ENCODE measurements at places on chromosomes 13 and 19.
A peak's percentile ranks its signal among the peaks of the same experiment; 100 is the strongest.

DNA sequence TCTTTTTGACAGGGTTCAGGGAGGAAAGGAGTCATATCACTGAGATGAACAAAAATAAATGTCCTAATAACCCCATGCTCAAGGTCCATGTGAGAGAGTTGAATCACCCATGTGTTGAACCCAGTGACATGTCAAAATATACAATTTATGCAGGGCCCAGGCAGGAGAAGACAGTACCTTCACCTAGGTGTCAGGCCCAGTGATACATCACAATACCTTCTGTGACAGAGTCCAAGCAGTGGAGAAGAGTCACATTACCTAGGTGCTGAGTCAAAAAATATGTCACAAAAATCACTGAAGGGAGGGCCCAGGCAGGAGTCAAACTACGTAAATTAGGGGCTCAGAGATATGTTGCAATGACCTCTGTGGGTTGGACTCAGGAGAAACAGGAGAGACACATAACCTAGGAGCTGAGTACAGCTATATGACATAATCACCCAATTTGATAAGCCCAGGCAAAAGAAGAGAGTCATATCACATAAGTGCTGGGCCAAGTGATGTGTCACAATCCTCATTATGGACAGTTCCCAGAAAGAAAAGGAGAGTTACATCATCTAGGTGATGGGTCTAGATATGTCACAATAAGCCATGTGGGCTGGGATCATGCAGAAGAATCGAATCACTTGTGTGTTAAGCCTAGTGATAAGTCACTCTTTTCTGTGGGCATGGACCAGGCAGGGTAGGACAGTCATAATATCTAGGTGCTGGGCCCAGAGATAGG, 13.8 kb upstream of the ZNF724 start:
- DNase-seq, result no peak

DNA sequence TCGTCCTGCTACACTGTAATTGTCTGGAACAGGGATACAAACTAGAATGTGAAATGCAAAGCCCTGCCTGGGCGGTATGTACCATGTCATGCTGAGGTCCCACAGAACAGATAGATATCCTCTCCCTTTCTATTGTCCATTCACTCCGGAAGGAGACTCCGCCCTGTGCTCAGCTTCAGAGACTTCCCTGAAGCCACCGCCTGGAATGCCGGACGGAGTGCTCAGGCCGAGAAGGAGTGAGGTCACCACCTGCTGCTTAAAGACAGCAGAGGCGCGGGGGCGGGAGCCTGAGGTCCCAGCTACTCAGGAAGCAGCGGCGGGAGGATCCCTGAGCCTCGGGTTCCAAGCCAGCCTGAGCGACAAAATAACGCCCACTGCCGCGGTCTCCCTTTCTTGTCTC, 890 bp upstream of the ZNF611 start:
- peak; percentile 83 for DNase-seq

- no peak for DNase-seq
Measured at GRCh38 chr13:74990992-74991391, 491.0 kb downstream of the TBC1D4 start.

DNA sequence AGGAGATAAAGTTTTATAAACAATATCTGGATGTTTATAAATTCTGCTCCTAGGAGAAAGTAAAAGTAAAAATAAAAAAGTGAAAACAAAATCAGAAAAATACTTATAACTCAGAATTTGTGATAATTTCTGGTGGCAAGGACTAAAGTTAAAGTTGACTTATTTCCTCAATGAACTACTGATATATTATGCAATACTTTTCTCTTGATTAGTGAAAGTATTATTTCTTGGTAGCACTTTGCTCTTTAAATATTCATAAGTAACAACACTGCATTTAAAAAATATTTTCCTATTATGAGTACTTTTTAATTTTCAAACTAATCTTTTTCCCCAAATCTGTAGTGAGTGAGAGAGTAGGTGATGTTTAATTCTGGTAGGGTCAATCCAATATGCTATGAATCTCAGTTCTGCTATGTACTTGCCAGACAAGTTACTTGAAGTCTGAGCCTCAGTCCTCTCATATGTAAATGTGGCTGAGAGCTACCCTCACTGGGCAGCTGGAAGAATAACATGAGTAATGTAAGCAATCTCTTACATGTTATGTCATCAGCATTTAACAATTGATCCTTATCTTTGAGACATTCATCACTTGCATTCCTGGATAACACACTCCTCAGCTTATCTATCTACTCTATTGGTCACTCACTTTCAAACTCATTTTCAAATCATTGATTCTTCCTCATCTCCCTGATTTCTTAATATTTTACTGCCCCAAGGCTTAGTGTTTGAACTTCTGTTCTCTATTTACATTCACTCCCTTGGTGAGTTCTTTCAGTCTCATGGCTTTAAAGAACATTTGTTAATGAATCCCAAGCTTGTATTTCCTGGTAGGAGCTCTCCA, 239.0 kb downstream of the RGCC start:
- peak; percentile 81 for DNase-seq

- DNase-seq, result no peak
Measured at GRCh38 chr19:56423276-56423984, 19.3 kb downstream of the ZNF583 start.

- DNase-seq, result no peak
Measured at GRCh38 chr19:17081672-17082630, 6.4 kb downstream of the MYO9B start.

DNA sequence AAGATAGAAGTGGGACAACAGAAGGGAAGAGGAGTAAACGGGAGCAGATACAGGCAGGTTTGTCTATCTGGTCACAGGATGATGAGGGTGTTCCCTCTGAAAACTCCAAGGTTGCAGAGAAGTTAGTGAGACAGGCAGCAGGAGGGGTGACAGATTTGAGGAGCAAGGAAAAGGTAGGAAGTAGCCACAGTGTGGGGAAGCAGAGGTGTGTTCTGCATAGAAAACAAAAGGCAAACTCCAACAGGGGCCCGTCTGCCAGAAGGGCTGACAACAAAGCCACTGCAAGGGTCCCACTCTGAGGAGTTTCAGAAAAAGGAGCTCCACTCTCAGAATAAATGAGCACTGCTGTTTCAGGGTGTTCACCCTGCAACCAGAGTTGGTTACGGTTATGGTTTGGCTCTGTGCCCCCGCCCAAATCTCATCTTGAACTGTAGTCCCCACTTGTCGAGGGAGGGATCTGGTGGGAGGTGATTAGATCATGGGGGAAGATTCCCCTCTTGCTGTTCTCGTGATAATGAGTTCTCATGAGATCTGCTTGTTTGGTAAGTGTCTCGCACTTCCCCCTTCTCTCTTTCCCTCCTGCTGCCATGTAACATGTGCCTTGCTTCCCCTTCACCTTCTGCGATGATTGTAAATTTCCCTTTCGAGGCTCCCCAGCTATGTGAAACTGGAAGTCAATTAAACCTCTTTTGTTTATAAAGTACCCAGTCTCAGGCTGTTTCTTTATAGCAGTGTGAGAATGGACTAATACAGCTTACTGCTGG, 32.1 kb downstream of the SMAD9 start:
- DNase-seq, result no peak

DNA sequence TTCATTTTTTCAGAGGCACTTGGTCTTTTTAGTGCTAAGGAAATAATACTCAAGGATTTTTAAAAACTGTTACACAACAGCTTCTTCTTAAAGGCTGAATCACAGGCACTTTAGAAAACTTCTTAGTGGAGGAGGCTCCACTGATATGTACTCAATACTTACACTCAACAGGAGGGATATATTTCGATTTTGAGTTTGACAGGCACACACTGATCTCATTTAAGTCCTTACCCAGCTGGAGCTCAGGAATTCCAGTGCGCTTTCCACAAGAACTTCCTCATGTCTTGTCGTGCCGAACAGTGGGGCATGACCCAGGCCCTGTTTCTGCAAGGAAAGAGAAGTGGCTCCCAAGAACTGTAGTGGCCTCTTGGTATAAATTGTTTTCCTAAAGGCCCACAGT, 103.8 kb downstream of the RGCC start:
- DNase-seq, result no peak

DNA sequence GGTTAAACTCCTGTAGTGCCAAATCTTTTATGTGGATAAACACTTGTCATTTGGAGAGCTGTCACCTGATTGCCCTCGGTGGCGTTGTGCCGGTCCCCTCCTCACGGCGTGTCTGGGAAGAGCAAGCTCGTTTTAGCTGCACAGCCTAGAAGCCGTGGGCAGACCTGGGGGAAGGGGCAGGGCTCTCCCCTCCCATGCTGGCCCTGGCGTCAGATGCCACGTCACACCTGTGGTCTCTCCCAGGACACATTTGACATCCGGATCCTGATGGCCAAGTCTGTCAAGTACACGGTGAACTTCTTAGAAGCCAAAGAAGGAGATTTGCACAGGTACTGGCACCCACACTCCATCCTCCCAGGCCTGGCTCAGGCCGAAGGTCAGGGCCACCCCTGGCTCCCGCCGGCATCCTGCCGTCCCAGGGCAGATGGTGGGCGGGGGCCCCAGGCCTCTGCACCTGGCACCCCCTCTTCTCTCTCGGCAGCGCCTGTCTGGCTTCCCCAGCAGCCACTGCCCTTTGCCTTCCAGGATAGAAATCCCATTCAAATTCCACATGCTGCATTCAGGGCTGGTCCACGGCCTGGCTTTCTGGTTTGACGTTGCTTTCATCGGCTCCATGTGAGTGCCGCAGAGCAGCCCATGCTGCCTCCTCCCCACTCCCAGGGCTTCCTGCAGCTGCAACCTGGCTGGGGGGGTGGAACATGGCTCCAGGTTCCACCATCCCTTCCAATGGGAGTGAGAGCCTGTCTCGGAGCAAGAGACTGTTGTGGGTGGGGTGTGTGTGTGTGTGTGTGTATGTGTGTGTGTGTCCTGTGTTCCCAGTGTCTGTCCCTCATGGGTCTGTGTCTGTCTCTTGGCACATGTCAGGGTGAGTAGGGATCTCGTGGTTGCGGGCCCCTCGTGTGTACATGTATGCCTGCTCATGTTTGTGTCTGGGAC, 8.8 kb downstream of the YIPF2 start:
- no peak for DNase-seq

DNA sequence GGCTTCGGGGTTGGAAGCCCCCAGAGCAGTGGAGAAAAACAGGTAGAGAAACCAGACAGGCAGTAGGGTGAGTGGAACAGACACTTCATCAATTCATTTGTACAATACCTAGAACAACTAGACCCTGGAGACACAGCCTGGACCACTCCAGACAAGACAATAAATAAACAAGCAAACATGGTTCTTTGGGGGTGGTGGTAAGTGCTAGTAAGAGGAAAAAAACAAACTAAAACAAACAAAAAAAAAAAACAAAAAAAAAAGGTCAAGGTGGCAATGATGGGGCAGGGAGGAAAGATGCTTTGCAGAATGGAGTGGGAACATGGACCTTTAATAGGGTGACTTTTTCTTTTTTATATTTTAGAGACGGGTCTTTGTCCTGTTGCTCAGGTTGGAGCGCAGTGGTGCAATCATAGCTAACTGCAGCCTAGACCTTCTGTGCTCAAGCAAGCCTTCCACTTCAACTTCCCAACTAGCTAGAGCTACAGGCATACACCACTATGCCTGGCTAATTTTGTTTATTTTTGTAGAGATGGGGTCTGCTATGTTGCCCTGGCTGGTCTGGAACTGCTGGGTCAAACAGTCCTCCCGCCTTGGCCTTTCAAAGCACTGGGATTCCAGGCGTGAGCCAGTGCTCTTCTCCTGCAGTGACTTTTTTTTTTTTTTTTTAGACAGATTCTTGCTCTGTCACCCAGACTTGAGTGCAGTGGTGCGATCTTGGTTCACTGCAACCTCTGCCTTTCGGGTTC, 3.1 kb downstream of the JUNB start:
- DNase-seq, result peak; percentile 27

- no peak for DNase-seq
Measured at GRCh38 chr13:46114613-46115012, 9.8 kb upstream of the CPB2 start.

DNA sequence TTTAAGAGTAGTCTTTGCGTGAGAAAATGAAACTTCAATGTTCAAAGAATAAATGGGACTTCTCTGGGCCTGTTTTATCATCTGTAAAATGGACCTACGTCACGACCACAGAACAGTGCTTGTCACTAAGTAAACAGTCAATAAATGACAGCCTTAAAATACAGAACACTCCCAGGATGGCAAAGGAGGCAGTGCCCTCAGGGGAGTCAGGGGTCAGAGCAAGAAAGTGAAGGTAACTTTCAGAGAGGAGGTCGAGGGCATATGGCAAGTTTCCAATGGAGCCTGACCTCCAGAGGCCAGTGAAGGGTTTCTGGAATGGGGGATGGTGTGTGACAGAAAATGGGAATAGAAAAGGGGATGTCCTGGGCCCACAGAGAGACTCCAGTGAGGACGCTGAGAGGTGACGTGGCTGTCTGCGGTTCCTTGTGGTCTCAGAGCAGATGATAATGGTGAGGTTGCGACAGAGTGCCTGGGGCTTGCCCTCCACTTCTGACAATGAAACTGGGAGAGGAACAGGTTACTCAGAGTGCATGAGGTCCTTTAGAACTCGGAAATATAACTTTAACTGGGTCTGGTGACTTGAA, 91.8 kb downstream of the UBL3 start:
- no peak for DNase-seq

DNA sequence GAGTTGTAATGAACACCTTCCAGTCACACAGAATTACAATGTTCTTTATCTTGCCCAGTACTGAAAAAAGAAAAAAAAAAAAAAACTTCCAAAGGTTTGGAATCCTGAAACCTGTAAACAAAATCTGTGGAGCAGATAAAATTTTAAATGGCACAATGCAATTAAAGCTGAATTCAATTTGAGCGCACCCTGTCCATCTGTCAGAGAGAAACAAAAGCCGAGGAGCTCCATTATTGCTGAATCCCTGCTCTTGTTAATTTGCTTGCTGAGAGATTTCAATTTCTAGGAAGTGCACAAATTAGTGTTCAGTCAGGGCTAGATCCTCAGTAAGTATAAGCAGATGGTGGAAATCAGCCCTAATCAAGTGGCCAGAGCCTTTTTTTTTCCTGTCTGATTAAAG, 65.2 kb downstream of the DACH1 start:
- no peak for DNase-seq

DNA sequence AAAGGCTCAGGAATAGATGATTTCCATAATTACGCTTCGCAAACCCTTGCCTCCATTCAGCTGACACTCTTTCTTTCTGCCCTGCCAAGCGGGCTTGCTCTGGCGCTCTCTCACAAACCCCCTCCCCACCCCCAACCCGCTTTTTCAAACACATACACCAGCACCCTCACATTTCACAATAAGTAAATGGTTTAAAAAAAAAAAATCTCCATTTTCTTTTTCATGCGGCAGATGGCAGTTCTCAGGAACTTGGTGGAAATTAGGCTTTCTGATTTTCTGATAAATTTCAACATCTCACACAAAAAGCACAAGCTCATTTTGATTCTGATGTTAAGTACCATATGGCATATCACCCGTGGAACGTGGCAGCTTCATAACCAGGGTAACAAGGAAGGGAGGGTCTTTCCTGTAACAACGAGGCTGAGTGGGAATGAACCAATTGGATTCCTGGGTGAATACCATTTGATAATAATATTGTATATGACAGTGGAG, 43.8 kb downstream of the C13orf42 start:
- DNase-seq, result no peak

- no peak for DNase-seq
Measured at GRCh38 chr19:19457671-19458070, 52.2 kb downstream of the GATAD2A start.

DNA sequence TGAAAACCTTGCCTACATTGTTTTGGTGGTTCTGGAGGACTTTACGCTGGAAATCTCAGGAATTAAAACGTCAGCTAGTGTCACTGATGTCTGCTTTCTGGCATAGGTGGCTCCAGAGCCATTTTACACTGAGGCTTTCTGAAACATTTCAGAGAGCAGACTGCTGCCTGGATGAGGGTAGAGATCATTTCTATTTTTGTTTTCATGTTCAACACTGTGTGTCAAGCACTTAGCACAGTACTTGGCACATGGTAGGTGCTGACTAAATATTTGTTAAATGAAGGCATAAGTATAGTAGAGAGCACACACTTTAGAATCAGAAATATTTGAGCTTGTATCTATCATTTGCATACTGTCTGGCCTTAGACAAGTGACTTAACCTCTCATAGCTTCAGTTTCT, 59.1 kb upstream of the FRY start:
- no peak for DNase-seq

Measured in SW480 (cell line).